ENCODE measurements at places on chromosomes 6 and 20.

- DNase-seq, result no peak
These were observed 17.9 kb upstream of the ZBTB2 start for GRCh38 chr6:151409260-151409659.

DNA sequence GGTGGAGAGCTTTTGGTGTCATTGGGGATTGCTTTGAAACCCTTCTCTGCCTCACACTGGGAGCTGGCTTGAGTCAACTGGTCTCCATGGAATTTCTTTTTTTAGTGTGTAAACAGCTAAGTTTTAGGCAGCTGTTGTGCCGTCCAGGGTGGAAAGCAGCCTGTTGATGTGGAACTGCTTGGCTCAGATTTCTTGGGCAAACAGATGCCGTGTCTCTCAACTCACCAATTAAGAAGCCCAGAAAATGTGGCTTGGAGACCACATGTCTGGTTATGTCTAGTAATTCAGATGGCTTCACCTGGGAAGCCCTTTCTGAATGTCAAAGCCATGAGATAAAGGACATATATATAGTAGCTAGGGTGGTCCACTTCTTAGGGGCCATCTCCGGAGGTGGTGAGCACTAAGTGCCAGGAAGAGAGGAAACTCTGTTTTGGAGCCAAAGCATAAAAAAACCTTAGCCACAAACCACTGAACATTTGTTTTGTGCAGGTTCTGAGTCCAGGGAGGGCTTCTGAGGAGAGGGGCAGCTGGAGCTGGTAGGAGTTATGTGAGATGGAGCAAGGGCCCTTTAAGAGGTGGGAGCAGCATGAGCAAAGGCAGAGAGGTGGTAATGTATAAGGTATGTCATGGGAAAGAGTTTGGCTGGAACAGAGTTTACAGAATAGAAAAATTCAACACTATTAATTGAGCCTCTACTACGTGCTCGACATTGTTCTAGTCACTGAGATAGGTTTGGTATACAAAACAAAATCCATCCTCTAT is 31.2 kb downstream of the SRSF3 start:
- no peak for DNase-seq

GRCh38 chr6:125114248-125114858 is 39.2 kb upstream of the TPD52L1 start:
- peak; percentile 5 for DNase-seq

DNA sequence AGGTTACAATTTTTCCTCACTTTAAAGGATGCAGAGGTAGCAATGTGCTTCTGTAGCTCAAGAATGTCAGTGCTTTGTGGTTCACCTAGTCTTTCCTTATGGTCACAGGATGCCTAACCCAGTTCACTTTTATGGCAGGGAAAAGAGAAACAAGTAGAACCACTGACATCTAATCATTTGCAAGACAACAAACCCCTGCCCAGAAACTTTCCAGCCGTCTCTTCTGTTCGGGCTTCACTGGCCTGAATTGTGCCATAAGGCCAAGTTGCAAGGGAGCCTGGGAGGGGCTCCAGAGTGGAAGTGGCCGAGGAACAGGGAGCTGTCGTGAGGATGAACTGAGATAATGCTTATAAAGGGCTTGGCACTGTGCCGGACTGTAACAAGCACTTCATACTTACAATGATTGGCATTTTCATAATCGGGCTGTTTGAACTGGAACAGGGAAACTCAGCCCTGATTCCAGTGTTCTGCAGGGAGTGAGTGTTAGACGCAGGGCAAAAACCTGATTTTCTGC is 212.6 kb downstream of the BCAS1 start:
- no peak for DNase-seq

DNA sequence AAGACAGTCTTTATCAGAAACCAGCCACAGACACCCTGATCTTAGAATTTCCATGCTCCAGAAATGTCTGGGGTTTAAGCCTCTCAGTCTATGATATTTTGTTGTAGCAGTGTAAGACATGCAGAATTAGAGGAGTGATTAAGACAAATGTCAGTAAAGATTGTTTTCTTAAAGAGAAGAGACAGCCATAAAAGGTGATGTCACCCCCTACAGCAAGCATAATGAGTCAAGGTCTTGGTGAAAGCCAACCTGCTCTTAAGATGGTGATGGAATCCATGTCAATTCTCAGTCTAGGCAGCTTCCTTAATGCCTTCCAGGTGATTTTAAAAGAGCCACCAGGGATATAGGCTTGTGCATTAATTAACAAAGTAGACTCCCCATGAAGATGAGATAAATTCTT is 849.9 kb upstream of the EPHA7 start:
- no peak for DNase-seq

DNA sequence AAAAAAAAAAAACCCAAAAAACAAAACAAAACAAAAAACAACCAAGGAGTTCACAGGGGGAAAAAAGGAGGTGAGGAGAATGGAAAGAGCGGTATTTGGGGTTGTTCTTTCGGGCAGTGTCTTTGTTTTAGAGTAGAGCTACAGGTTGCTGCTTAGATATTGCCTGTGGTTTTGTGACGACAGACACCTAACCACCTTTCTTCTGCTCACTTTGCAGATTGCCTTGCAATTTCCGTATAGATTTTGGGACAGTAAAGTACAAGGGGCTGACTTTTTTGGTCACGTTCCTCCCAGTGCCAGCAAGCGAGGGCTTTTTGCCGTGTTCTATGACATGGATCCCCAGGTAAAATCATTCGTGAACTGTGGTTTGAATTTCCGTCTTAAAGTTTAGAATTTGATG is 50.9 kb downstream of the DEK start:
- no peak for DNase-seq

DNA sequence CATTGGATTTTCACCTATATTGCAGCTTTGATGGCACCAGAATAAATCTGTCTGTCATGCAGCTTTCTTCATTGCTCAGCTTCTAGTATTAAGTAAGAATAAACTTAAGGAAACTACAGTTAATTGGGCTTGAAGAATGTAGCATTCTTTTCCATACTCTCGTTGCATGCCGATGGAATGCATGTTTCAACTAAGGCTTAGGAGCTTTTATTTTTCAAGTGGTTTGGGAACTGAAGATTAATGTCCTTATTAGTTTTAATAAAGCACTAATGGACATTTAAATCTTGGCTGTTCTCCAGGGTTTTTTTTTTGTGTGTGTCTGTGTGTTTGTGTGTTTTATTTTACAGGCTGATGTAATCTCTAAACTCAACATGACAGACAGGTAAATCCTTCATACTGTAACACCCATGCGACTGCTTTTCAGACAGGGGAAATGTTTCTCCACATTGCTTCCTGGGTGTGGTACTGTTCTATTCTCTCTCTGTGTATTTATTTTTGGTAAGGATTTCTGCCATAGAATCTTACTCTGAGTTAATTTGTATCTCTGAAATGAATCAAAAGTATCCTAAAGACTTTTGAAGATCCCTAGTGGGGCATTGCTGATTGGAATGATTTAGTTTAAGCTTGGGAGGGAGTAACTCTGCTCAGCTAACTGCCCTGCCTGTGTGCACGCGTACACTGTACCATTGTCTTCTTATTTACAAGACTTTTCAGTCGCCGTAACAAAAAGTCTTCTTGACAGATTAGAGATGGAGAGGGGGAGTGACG is 38.0 kb downstream of the SLC9A8 start:
- no peak for DNase-seq

All from stimulated activated CD4-positive, alpha-beta T cell treated with anti-CD3 and anti-CD28 coated beads, Interleukin-12 subunit alpha, Interleukin-12 subunit beta, amount 100 ng/mL, for 48 hours (primary cell).